NCI-H1105 (cell line): ENCODE measurements at places on chromosomes 6 and 20.

GRCh38 chr6:90187437-90188121 lies 109.1 kb downstream of the BACH2 start:
- DNase-seq: no peak

GRCh38 chr20:20027284-20027683 lies 10.1 kb downstream of the NAA20 start:
- DNase-seq: no peak

GRCh38 chr20:52402514-52402913 lies 210.9 kb upstream of the ZFP64 start:
- DNase-seq: no peak

- DNase-seq: no peak
Measured at GRCh38 chr20:23217023-23217422, 130.9 kb upstream of the CD93 start.

DNA sequence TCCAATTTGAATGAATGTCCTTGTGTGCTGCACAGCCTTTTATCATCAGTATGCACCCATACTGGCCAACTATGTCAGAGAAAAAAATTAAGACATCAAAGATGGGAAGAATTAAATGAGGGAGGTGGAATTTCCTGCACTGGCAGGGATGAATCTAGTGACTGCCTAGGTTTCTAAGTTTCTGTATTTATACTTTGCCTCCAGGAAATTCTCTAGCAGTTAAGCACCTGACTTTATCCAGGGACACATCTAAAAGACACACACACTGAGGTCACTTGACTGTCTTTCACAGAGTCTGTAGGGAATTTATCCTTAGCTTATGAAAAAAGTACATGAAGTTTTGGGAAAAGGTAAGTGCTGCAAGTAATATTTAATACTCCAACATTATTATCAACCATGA lies 636.5 kb upstream of the PTCHD4 start:
- DNase-seq: no peak
